ENCODE measurements at places on chromosomes 11 and 22.
A peak's percentile ranks its signal among the peaks of the same experiment; 100 is the strongest.

DNA sequence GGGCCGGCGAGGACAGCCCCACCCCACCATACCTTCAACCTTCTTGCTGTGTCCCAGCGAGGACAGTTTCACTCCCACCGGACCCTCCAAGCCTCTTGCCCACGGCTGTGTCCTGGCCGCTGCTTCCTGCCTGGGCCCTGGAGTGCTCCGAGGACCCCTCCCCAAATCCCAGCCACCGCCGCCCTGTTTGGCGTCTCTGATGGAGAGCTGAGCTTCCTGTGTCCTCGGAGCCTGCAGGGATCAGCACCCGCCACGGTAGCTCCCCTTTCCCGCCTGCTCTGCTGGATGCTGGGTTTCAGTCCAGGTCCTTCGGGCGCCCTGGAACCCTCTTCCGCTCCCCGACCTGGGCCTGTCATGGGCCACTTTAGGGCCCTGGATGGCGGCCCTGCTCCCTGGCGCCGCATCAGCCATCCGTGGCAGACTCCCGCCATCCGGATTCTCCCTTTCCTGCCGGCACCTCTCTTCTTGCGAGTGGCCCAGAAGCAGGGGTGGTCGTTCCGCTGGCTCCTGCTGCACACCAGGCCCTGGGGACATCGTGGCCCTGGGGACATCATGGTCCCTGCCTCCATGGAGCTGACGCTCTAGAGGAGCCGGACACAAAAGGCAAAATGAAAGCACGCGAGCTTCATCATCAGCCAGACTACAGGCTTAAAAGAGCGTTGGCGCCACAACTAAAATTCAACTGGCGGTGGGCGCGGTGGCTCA is 34.3 kb upstream of the GAL start:
- no peak for DNase-seq

GRCh38 chr11:130088919-130089673 is 19.4 kb downstream of the APLP2 start:
- no peak for DNase-seq

DNA sequence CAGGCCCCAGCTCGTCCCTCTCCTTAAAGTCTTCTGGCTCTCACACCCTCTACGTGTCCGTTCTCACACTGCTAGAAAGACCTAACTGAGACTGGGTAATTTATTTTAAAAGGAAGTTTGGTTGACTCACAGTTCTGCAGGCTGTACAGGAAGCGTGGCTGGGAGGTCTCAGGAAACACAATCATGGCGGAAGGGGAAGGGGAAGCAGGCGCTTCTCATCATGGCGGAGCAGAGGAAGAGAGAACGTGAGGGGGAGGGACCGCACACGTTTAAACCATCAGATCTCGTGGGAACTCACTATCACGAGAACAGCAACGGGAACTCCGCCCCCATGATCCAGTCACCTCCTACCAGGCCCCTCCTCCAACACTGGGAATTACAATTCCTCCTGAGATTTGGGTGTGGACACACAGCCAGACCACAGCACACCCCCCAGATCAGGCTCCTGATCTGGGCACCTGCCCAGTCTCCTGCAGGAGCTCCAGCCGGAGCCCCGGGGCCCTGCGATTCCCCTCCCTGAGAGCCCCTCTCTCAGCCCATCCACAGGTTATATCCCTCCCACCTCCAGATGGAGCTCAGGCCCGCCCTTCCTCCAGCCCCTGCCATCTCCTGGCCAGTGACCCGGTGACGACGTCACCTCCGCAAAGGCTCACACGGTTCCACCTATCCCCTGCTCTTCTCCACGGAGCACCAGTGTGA is 170.2 kb downstream of the BRD1 start:
- no peak for DNase-seq

DNA sequence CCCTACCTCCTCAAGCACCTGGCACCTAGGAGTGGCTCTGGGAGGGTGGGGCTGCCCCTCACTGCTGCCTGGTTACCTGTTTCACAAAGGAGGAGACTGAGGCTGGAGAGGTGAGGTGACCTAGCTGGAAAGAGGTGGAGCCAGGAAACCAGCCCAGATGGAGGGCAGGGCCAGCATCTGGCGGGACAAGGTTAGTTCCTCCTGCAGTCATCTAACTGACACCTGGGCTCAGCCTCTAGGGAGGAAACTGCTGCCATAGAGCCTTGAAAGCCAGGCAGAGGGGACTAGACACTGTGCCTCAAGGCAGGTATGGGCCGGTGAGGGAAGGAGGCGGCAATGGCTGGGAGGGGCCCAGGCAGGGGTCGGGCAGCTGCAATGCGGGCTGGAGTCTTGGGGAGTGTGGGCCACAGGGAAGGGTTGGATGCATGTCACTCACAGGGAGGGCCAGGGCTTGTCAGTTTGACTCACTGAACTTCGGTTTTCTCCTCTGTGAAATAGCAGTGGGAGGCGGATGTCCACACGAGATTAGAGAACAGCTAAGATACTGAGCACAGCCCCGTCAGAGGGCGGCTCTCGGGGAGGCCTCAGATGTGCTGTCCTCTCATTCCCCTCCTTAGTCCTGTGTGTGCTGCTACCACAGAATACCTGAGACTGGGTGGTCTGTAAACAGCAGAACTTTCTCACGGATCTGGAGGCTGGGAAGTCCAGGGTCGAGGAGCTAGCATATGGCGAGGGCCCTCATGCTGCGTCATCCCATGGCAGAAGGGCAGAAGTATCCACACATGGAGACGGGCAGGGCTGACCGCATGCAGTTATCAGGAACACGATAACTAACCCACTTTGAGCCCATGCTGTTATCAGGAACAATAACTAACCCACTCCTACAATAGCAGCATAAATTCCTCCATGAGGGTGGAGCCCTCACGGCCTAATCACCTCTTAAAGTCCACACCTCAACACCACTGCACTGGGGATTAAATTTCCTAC is 16.1 kb downstream of the MGAT3 start:
- DNase-seq: peak; percentile 50

DNA sequence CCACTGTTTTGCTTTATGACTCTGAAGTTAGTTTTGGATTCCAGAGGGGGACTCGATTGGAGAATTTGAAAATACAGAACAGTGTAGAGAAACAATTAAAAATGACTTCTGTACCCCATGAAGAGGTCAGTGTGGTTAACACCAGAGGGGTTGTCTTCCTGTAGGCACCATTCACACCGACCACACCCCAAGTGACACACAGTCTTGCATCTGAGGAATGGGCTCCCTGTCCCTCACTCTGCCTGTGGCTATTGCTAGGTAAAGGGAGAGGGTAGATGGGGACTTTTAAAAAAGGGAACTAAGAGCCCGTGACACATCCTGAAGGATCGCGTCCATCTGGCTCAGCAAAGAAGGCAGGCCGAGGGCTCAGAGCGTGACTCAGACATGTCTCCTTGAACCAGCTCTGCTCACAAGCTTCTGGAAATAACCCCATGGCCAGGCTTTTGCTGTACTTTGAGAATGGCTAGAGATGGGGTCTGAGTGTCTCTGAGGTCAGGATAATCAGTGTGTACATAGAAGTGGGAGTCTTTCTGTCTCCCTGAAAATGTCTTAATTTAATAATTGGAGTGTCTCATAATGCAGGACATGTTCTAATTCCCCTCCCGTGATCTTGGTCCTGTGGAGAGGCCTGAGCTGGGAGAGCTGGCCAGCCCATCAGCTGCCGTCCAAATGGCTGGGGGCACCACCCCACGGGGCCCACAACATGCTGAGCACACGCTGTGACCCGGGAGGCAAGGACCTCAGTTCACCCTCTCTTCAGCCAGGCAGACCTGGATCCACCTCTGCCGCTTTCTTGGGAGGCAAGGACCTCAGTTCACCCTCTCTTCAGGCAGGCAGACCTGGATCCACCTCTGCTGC is 39.3 kb downstream of the SGSM1 start:
- DNase-seq: no peak

- no peak for DNase-seq
Measured at GRCh38 chr11:128417607-128418324, 169.6 kb downstream of the ETS1 start.

DNA sequence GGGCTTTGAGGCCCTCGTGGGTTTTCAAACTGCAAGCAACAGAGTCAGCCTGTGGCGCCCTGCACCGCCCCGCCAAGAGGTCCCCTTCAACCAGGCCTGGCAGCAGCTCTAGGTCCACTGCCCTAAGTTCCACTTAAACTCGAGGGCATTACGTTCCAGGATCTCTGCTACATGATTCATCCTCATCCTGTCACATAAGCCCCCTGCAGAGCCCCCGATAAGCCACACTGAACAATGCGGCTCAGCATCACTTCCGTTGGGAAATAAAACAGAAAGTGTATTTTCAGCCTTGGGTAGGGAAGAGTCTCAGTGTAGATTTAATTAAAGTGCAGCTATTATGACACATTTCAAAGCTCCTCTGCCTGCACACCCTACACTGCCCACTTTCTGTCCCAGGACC is 24.6 kb downstream of the SULT4A1 start:
- no peak for DNase-seq

DNA sequence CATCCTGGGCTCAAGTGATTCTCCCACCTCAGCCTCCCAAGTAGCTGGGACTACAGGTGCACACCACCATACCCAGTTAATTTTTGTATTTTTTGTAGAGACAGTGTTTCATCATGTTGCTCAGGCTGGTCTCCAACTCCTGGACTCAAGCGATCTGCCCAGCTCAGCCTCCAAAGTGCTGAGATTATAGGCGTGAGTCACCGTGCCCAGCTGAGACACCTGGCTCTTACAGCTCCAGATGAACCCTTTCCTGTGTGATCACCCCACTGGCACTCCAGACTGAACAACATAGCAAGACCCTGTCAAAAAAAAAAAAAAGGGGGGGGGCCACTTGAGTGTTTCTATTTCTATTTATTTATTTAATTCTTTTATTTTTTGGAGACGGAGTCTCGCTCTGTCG is 1.0 kb upstream of the ADSL start:
- no peak for DNase-seq

DNA sequence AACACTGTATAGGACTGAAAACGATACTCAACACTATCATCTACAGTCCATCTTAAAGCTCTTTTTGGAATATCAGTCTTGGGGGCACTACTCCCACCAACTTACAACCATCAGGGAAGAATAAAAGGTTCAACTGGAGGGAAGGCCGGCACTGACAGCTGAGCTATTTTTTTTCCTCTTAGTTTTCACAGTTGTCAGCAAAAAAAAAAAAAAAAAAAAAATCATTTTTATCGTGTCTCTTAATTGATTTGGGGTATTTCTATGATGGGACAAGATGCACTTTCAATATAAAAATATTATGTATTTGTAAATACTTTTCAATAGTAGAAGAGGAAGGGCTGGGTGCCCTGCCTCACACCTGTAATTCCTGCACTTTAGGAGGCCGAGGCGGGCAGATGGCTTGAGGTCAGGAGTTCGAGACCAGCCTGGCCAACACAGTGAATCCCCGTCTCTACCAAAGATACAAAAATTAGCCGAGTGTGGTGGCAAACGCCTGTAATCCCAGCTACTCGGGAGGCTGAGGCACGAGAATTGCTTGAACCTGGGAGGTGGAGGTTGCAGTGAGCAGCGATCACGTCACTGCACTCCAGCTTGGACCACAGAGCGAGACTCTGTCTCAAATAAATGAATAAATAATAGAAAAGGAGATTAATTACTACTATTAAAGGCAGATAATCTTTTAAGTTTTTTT is 1.5 kb downstream of the KIF18A start:
- DNase-seq: no peak

- DNase-seq: no peak
Measured at GRCh38 chr11:117412653-117413275, 85.1 kb downstream of the CEP164 start.

GRCh38 chr11:115737875-115738274 is 233.7 kb upstream of the CADM1 start:
- no peak for DNase-seq

DNA sequence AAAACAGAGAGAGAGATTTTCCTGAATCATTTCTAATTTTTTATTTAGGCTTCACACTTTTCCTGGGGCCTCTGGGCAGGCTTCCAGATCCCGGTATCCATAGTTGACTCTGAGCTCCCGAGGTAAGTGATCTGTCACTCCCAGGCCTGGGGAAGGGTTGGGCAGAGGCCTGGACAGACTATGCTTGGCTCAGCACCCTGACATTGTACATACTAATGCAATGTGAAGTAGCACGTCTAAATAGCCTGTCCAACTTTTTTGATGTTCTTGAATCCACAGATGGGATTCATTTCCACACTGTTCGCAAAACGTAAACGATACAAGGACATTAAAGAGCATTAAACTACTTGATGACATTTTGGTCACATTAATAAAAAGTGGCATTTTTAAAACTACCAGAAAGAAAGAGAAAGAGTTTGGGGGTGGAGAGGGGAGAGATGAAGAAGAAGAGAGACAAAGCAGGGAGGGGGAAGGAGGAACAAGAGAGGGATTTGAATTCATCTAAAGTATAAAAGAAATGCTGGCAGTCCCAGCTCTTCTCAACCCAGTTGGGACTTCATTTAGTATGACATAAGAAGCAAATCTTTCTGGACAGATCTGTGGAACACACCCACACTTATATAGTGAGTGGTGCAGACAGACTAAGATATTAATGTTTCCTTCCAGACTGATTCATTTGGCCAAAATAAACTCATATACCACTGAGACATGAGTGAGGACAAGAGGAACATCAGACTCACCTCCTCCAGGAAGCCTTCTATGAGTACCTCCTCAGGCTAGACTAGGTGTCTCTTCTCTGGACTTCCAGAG is 514.2 kb downstream of the SOX6 start:
- DNase-seq: no peak

DNA sequence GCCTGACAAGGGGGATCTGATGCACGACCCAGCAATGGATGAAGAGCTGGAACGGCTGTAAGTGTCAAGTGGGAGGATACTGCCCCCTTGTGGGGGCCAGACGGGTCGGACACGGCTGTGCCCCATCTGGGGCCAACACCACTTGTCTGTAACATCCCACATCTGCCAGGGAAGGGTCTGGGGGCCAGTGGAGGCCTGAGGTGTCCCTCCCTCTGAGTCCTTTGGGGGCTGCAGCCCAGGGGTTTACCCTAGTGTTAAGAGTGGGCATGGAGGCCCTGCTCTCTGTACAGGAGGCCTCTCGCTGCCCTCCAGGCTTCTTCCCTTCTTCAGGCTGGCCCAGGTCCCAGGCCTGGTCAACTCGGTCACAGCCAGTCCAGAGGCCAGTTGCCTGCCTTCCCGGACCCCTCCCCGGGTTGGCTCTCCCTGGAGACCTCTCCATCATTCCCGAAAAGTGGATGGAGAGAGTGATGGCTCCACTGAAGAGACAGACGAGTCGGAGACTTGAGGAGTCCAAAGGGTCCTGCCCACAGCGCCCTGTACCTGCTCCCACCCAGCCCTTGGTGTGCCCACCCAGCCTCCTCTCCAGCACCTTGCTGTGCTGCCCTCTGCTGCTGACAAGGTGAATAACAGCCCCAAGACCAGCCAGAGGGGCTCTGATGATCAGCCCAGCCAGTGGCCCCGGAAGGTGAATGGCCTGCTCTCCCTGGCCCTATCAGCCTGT is 15.4 kb downstream of the ARFGAP2 start:
- peak; percentile 27 for DNase-seq

All from NCI-H187 (cell line).